ENCODE measurements at places on chromosomes 2 and 18.

DNA sequence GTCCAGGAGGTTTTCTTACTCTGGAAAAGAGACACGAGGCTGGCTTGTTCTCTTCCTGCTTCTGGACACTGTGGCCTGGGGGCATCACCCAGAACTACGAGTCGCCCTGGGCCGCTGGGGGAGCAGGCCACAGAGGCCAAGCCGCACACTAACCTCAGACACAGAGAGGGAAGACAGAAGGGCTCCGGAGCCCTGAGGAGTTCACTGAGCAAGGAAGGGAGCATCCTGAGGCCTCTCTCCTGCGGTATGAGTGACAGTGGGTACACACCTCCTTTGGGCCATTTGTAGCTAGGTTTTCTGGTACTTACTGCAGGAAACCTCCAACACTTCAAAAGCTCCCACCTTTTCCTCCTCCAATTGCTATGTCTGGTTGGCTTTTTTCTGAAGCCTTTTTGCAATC, 494.1 kb downstream of the DLGAP1 start:
- no peak for DNase-seq

DNA sequence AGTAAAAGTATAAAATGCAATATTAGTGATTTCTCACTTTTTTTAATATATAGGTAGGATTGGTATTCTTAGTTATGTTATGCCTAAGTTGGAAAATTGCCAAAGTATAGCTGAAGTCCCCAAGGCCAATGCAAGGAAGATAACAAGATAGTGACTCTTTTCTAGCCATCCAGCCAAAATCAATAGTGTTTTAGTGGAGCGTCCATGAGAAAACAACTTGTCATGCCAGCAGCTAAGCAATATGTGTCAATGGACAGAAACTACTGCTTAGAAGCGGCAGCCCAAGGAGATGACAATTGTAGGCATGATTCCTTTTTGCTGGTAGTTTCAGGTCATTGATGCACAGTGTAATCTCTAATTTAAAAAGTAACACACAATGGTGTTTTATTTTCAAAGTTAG, 1444.6 kb downstream of the SUCLG1 start:
- DNase-seq = no peak

DNA sequence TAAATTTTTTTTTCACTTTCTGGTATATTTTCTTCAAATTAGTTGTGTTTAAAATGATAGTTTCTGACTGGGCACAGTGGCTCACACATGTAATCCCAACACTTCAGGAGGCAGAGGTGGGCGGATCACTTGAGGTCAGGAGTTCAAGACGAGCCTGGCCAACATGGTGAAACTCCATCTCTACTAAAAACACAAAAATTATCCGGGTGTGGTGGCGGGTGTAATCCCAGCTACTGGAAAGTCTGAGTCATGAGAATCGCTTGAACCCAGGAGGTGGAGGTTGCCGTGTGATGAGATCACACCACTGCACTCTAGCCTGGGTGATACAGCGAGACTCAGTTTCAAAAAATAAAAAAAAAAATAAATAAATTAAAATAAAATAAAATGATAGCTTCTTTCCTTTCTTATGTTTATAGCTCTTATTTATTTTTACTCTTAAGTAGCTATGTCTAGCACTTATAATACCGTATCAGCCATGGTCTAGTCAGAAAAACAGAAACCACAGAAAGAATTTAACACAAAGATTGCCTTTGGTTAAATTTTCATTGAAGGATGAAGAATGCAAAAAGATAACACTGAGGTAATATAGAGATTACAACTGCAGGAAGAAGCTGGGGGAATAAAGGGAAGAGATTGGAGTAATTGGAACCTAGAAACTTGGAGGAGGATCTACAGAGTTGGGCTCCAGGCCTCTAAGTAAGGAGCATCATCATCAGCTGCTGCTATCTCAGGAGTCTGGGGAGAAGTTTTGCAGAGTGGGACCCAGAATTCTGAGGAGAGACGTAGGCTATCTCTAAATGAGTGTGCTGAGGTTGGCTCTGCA, 54.7 kb upstream of the MBOAT2 start:
- no peak for DNase-seq

- no peak for DNase-seq
Measured at GRCh38 chr2:54041135-54041534, 70.3 kb upstream of the PSME4 start.

DNA sequence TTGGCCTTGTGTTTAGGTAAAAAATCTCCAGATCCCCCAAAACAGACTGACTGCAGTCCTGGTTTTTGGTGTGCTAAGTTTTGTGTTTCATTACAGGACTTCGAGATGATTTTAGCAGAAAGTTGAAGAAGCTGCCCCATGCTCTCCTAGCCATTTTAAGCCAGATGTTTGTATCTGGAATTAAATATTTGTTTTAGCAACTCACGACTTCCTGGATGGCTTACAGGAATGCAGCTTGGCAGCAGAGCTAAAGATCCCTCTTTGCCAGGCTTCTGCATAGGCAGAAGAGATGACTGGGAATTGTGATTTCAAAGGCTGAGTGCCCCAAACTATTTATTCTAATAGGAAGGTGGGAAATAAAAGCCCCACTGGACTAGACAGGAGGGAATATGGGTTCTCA, 31.1 kb downstream of the ONECUT2 start:
- no peak for DNase-seq

DNA sequence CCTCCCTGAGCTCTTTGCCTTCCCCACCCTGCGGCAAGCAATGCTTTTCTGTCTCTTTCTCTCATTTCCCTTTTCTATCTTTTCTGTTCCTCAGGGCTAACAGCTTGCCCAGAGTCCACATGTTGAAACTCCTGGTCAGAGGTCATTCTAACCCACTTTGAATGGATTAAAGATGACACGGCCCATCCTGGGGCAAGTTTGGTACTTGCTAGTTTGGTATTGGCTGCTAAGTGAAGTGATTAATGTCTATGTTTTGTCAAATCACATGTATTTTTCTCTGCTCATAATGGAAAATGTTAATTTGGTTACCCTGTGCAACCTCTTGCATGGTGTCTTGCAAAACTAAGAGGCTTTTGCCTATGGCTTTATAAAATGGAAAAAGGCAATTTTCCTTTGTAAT, 960.2 kb downstream of the CNTNAP5 start:
- DNase-seq = no peak

DNA sequence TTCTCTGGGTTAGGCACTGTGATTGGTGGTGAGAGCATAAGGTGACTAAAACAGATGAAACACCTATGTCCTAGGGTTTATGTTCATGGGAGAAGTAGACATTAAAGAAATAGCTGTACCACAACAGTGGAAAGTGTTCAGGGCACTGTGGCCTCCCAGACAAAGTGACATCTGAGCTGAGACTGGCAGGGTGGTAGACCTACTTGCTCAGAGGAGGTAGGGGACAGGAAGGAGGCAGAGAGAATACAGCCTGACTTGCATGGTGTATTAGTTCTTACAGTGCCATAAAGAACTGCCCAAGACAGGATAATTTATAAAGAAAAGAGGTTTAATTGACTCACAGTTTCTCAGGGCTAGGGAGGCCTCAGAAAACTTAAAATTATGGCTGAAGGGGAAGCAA, 82.6 kb downstream of the MAPRE2 start:
- DNase-seq = no peak

DNA sequence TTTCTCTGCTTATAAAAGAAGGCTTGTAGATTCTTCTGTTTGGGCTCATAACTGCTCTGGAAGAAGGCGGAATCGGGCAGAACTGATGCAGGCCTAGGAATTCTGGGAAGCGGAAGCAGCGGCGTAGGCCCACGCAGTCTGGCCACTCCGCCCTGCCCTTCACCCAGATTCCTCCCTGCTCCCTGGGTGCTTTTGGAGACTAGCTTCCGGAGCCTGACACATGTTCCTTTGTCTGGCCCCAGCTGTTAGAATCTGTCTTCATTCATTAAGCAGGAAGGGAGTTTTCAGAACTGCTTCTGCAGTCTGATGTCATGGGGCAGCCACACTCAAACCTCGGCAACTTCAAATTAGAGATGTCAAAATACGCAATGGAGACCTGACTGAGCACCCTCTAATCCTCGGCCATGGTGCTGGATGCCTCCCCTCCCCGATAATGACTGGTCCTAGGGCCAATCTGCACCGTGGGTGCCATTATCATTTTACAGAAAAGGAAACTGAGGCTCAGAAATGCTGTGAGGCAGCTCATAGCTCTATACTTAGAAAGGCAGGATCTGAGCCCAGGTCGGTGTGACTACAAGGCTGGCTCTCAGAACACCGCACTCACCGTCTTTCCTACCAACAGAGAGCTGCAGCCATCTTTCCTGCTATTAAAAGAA, 275.7 kb downstream of the MYCN start:
- DNase-seq = no peak

GRCh38 chr18:23539911-23540525, 36.7 kb downstream of the RMC1 start:
- DNase-seq = no peak

DNA sequence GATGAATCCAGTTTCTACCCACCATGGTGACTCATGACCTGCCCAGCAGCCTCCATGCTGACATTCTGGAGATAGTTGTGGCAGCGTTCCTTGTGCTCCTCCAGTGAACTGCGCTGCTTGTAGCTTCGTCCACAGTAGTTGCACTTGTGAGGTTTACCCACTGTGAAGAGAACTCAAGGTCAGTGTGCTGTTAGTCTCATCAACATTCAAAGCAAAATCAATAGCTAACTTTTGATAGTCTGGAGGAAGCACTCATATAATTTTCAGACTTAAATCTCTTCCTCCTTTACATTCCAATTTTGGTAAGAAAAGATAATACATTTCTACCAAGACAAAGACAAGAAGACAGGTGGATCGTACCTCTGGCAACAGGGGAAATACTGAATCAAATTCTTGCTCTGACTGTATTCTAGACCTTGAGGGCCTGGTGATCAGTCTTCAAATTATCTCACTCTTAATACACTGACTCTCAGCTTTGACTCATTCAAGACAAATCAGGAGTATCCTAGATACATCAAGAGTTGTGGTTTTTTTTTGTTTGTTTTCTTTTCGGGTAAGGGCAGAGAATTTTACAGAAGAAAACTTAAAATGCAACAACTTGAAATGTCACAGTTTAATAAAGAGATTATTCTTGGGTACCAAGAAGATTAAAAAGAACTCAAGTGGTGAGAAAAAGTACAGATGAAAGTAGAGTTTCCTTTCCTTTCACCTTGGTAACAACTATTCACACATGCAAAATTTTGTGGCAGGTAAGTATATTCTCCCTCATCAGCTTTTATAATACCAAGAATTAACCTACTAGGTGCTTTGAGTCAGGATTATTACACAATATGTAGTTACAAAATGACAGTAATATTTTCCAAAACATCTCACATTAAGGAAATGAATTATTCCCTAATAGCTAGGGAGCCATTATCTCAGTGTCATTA, 129.2 kb downstream of the IKZF2 start:
- no peak for DNase-seq

GRCh38 chr2:36567711-36568408, 30.1 kb downstream of the FEZ2 start:
- DNase-seq = no peak

DNA sequence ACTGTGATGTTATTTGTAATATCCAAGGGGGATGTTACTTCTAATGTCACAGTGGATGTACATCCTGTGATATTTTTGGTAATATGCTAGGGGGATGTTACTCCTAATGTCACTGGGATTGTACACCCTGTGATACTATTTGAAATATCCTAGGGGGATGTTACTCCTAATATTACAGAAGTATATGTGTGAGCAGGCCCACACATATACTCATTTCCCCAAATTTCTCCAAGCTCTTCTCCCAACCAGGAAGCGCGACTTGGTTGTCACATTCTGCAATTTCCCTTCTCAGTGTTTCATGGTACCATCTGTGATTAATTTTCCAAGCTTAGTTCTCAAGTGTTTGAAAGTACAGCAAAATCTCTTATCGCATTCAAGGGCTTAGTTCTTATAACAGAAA, 29.5 kb upstream of the CHN1 start:
- no peak for DNase-seq

DNA sequence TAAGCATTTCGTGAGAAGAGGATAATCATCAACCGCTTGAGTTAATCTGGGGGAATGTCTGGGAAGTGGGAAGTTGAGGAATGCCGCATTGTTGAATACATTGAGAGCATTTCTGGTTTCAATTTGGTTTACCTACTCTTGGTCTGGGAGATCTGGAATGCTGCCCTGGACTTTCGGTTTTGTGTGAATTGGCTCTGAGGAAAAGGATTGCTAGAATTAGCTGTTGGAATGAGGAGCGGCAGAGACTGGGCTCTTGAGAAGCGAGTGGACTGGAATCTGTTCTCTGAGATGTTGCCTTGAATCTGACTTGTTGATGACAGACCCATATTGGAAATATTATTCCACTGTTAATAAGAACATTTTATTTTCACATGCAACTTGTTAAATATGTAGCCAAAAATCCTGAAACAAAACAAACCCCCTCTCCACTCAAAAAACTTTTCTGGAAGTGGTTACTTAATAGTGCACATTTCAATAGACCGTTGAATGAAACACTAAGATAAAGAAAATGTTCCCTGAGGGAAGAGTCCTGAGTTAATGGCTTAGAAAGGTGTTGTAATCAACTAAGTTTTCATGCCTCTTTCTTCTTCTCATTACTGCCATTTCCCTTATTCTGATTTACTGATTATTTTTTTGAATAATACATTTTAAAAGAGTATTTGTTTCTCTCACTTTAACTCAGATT, 50.8 kb downstream of the PTPRM start:
- no peak for DNase-seq

GRCh38 chr2:213010106-213010779, 141.2 kb downstream of the IKZF2 start:
- DNase-seq = no peak

- DNase-seq = no peak
Measured at GRCh38 chr2:16186661-16187481, 246.5 kb downstream of the MYCN start.

- no peak for DNase-seq
Measured at GRCh38 chr2:234189786-234190300, 139.3 kb downstream of the SPP2 start.

DNA sequence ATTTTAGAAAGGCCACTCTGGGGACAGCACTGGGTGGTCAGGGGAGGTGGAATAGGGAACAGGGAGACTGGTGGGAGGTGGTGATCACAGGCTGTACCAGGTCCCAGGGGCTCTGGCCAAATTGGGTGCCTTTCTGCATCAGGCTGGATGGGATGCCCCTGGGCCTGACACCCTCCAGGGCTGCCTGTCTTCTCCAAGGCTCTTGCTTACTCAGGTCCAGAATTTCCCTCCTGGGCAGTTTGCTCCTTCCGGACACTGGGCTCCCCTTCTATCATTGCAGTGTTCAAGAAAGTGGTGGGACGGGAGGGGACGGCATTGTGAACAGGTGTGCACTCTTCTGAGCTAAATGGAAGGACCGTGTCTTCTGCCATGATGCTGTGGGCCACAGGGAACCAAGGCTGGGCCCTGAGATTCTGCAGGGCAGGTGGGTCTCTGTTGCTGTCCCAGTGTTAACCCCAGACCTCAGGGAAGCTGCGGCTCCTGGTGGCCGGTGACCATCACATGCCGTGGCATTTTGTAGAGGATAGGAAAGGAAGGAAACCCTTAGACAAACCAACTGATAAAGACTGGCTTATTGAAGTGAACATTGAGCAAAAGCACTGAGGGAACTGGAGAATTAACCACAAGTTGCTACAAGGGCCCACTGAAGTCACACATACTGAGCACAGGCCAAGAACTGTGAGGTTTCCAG, 93.7 kb upstream of the HS6ST1 start:
- DNase-seq = no peak

- peak; percentile 35 for DNase-seq
Measured at GRCh38 chr2:224038049-224038829, 847 bp downstream of the SERPINE2 start.

Measured in NCI-H2171 treated with DMSO at 0.1 percent for 48 hours (cell line).